Femur (tissue), 1 donor: ENCODE measurements at places on chromosomes 13 and 19.

DNA sequence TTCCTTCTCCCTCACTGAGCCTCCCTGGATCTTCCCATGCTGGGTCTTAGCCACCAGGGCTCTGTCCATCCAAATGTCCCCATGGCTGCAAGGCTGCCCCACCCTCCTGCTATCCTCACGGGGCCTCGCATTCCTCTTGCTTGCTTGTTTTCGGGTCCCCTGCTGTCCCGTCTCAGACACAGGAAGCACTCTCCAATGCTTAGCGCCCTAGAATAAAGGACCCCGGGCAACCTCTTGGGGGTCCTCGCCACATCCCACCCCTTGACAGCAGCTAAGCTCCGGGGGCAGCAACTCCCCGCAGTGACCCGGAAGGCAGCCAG is 23.7 kb downstream of the SH3GL1 start:
- no peak for DNase-seq

GRCh38 chr13:110425444-110425780 is 118.3 kb downstream of the COL4A2 start:
- DNase-seq: no peak

DNA sequence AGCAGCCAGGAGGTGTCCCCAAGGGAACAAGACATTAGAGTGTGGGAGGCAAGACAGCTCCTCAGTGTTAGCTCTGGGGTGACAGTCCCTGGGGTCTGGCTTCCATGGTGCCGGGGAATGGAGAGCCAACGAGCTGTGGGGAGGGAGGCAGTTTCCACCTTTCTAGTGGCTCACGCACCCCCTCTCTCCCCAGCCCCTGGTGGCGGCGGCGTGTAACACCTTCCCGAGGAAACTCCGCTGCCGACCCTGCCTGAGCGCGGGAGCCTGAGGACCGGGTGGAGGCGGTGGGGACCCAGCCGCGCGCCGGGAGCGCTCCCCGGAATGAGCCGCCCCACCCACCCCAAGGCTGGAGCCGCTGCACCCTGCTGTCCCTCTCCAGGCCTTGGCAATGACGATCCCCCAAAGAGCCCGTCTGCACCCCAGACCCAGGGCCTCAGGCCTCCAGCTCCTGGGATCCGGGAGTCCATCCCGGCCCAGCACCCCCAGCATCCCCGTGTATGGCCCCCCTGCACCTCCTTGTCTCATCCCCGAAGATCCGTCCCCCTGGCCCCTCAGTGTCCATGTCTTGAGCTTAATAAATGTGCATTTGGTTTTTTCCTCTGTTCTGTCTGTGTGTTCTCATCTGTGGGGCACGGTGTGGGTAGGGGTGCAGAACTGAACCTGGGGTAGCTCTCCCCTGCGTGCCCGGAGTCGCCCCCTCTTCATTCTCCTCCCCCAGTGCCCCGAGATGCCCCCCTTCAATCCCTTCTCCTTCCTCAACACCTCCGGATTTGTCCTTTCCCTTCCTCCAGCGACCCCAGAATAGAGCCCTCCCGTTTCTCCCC is 622 bp upstream of the FXYD5 start:
- no peak for DNase-seq

GRCh38 chr19:7506385-7507328 is 9.2 kb upstream of the ZNF358 start:
- DNase-seq: peak; percentile 68

DNA sequence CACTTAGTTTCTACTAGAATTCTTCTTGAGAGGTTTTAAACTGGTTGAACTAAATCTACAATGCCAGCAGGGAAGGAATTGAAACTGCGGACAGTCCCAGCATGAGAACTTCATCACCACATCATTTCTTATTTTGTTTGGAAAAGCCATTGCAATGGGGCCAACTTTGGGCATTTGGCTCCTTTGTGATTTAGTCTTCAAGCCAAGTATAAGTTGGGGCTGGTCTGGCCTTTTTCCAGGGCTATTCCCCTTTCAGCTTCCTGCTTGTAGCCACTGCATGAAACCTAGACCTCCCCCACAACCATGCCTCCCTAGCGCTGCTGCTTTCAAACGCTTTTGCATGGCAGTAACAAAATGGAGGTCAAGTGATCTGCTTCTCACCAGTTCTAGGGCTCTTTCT is 142.3 kb downstream of the RGCC start:
- DNase-seq: no peak

GRCh38 chr19:1987197-1988187 is 28.0 kb downstream of the BTBD2 start:
- DNase-seq: no peak
